Natural killer cell treated with Interleukin-12 subunit alpha and Interleukin-12 subunit beta and Interleukin-15 and Interleukin-18, amount 100 ng/mL, for 72 hours (primary cell): ENCODE measurements at places on chromosomes 1 and 21. TPM values are rescaled to one million over a fixed set of nuclear protein-coding genes. Genes with fewer than 3 reads are reported as not detected.

DNA sequence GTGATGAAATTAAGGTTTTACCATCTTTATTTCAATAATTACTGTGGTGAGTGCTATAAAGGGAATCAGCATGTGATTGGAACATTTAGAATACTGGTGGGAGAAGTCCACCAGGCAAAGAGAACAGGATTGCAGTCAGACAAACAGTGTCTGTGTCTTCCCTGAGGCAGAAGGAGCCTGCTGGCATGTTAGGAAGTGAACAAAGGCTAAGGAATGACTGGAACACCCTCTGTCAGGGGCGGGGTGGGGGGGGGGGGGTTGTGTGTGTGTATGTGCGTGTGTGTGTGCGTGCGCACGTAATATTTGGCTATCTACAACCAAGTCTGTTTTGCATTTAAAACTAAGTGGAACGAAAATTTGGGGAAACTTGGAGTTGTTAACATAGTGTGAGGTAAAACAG is 30.2 kb downstream of the SRRM1 start:
- no peak for DNase-seq

ADAMTSL4 gene
- total RNA-seq: 1.0 TPM

DNA sequence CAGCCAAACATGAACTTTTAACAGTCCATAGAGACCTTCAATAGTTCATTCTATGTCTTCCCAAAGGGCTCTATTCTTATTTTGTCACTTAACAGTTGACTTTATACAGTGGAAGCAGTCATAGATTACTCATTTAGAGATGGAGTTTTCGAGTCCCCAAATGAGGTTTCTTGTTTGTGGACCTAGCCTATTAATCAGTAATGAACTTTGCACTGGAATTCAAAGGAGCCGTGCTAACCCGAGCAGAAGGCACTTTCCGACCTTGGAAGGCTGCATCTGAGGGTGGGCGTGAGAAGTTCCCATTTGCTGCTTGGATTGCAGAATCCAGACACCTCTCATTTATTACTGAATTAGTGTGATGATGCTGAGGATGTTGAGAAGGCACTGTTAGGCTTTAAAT is 46.4 kb downstream of the TTC39A start:
- no peak for DNase-seq

IL24 gene
- not detected for total RNA-seq

HSPA13 gene
- 23.5 TPM for total RNA-seq

GRCh38 chr1:77370583-77371306 is 88.9 kb downstream of the AK5 start:
- no peak for DNase-seq

DNA sequence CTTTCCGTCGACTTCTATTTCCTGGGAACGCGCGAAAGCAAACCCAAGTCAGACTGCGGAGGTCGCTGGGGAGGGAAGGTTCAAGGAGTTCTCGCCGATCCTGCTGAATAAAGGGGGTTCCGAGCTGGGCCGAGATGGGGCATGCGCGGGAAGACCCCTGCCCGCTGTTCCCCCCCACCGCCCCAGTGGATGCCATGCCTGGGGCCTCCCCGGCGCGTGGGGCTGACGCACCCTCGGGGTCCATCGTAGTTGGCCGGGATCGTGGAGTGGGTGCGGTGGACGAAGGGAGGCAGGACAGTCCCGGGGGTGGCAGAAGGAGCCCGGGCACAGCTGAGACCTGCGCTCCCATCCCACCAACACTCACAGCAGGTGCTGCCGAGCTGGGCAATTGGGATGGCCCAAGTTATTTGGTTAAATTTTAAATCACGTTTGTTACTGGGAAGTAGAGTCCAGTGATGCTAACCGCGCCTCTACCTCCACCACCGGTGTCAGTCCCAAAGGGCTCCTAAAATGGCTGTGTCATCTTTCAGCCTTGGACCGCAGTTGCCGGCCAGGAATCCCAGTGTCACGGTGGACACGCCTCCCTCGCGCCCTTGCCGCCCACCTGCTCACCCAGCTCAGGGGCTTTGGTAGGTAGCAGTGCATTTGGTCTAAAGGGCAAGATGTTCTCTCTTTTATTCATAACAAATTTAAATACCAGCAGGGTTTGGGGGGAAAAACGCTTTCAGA is 801 bp downstream of the MX1 start:
- peak; percentile 51 for DNase-seq

DNA sequence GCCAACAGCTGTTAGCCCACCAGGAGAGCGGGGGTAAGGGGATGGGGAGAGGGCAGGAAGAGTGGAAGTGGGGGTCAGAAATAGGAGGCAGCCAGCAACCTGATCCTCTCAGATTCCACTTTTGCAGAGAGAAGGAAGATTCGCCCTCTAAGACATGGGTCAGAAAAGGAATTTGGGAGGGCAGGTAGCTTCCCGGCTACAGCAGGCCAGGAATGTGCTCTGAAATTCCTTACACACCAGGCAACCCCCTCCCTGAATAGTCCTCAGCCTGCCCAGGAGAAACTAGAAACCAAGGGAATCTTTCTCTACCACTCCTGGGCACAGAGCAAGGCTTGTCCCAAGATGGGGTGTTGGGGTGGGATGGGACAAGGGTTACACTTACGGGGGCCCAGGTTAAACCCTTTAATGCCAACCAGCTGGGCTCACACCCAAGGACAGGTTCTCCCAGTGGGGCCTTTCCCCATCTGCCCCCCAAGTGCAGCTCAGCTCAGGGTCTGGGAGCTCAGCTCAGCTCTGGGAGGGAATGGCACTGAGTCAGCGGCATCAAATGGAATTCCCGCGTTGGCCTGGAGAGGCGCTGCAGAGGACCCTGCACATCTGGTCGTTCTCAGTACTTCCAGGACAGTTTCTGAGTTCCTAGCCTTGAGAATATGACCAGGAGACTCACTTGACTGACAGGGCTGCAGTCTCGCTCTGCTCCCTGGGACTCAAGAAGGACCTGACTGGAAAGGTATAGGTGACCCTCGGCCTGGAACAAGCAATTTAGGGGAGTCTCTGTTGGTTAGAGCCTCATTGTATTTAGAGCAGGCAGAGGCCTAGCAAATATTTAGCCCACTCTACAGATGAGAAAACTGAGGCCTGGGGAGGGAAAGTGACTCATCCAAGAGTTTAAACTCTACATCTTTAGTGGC is 761 bp downstream of the TNNT2 start:
- DNase-seq: no peak

HSD3B2 gene
- not detected for total RNA-seq

DNA sequence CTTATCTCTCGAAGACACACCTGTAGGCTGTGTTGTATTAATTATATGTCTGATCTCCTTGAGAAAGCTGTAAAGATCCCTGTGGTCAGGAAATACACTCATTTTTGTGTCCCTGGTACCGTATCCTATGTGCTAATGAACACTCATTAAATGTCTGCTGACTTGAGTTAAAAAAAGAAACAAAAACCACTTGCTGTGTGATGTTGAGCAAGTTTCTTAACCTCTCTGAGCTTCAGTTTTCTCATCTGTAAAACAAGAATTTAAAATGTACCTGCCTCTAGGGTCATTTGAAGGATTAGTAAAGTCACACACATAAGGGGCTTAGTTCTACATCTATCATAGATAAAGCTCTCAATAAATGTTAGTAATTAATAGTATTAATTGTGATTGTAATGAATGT is 91.3 kb downstream of the VWA5B1 start:
- DNase-seq: no peak

GRCh38 chr1:193185211-193185610 is 1.2 kb downstream of the B3GALT2 start:
- no peak for DNase-seq

LCE2B gene
- total RNA-seq: not detected

RAB7B gene
- total RNA-seq: not detected

GRCh38 chr21:20377250-20377649 is 621.0 kb upstream of the NCAM2 start:
- no peak for DNase-seq

DNA sequence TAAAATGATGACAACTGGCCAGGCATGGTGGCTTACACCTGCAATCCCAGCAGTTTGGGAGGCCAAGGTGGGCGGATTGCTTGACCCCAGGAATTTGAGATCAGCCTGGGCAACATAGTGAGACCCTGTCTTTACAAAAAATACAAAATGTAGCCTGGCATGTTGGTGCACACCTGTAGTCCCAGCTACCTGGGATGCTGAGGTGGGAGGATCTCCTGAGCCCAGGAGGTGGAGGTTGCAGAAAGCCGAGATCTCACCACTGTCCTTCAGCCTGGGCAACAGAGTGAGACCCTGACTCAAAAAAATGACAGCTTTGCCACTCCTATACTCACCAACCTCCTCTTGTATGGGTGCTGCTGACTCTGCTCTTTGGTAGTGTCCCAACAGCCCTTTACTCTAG is 18.6 kb downstream of the SYT11 start:
- no peak for DNase-seq

GRCh38 chr21:29238053-29238966 is 60.4 kb upstream of the BACH1 start:
- no peak for DNase-seq

DNA sequence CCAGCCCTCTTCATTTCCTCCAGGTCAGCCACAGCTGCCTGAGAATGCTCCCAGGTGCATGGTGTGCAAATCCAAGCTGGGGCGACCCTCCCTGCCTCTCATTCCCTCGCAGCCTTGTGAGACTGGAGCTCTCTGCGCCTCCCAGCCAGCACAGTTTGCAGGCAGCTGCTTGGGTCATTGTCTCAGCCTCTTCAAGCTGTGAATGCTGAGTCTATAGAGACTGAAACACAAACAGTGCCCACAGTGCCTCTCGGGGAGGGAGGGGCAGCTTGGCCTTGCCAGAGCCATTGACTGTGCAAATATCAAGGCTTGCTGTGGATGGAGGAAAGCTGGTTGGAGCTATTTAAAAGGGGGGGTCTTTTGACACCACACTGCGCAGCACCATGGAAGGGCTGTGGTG is 10.6 kb downstream of the PLXNA2 start:
- no peak for DNase-seq

DNA sequence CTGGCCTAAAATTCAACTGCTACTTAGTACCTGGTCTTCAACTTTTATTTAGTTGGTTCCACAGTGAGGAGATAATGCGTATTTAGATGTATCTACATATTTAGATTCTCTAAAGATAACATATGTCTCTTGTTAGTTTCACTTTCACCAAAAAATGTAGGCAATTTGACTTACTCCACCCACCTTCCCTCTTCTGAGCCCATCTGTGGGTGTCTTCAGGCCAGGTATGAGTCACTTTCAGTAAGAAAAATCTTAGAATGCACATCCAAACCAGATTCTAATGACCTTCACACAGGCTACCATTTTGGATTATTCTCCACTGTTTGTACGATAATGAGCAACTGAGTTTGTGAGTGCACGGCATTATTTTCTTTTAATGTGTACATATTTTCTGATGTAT is 501.7 kb downstream of the NEGR1 start:
- no peak for DNase-seq

- no peak for DNase-seq
Measured at GRCh38 chr1:208599063-208599462, 354.9 kb upstream of the PLXNA2 start.

LSM10 gene
- 56.6 TPM for total RNA-seq

GRCh38 chr1:196510451-196510850 is 97.8 kb downstream of the KCNT2 start:
- DNase-seq: no peak

DNA sequence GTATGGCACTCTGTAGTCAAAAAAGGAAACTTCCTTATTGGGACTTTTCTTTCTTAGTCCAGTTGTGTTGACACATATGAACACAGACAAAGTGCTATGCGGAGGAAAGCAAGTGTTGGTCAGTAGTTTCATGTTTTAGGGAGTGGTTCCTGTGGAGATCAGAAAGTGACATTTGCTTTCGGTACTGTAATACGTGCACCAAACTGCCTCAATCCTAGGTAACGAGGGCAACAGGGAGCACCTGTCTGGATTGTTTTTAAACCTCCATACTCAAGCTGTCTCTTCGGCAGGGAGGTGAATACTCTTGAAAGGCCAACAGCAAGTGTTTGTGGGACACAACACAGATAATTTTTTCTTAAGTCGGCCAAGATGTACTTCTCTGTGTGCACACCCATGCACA is 9.1 kb downstream of the RHOU start:
- no peak for DNase-seq

DCST1 gene
- total RNA-seq: not detected

TSPAN2 gene
- total RNA-seq: 9.2 TPM
